Fibroblast of lung (primary cell): ENCODE measurements at places on chromosomes 12 and 14. TPM values are rescaled to one million over a fixed set of nuclear protein-coding genes. Genes with fewer than 3 reads are reported as not detected.

The AMN gene
- total RNA-seq = under 0.01 TPM in 2 replicates

The IKZF4 gene
- total RNA-seq = 0.51 and 2.0 TPM in 2 replicates

The PRDM4 gene
- 18.2 and 22.5 TPM in 2 replicates for total RNA-seq

The GLT1D1 gene
- under 0.01 TPM in 2 replicates for total RNA-seq

The TWF1 gene
- total RNA-seq = 140 and 167 TPM in 2 replicates

The SYCP3 gene
- 0.17 and 0.26 TPM in 2 replicates for total RNA-seq

The MAP3K9 gene
- under 0.01 and 0.17 TPM in 2 replicates for total RNA-seq

The DEGS2 gene
- under 0.01 and 0.26 TPM in 2 replicates for total RNA-seq

The CELA1 gene
- total RNA-seq = not detected in 2 replicates

The KRT72 gene
- not detected in 2 replicates for total RNA-seq

The COCH gene
- 0.33 and 0.51 TPM in 2 replicates for total RNA-seq

The SMCO2 gene
- 0.26 TPM in 1 of 2 replicates, not detected in the other for total RNA-seq

The DTX1 gene
- total RNA-seq = 0.26 TPM in 1 of 2 replicates, not detected in the other

The LRP1-AS gene
- not detected in 2 replicates for total RNA-seq

The MVK gene
- total RNA-seq = 10.0 and 22.1 TPM in 2 replicates

The PYM1 gene
- 28.5 and 38.6 TPM in 2 replicates for total RNA-seq

The KRT74 gene
- not detected in 2 replicates for total RNA-seq

The COQ6 gene
- 13.4 and 18.0 TPM in 2 replicates for total RNA-seq

The FLVCR2 gene
- total RNA-seq = 2.1 and 7.3 TPM in 2 replicates

The CD4 gene
- total RNA-seq = 14.4 and 27.2 TPM in 2 replicates

The CDK4 gene
- total RNA-seq = 183 and 257 TPM in 2 replicates

The GNG2 gene
- total RNA-seq = 19.0 and 21.5 TPM in 2 replicates

The CLEC9A gene
- total RNA-seq = not detected in 2 replicates

The SMCO3 gene
- 0.17 TPM in 1 of 2 replicates, not detected in the other for total RNA-seq

The CCDC177 gene
- total RNA-seq = not detected in 2 replicates

The TPPP2 gene
- total RNA-seq = not detected in 2 replicates

The OTOGL gene
- total RNA-seq = under 0.01 and 0.17 TPM in 2 replicates

The CCDC198 gene
- total RNA-seq = not detected in 2 replicates

The MMP14 gene
- 346 and 375 TPM in 2 replicates for total RNA-seq

The APOF gene
- total RNA-seq = not detected in 2 replicates

The MANSC4 gene
- 0.17 TPM in 1 of 2 replicates, not detected in the other for total RNA-seq

The C1QL4 gene
- 0.17 TPM in 1 of 2 replicates, not detected in the other for total RNA-seq

The ADAM21 gene
- 0.51 and 0.66 TPM in 2 replicates for total RNA-seq

The CEP128 gene
- 6.7 and 7.8 TPM in 2 replicates for total RNA-seq

The TAS2R46 gene
- 1.5 and 2.0 TPM in 2 replicates for total RNA-seq

The PLEKHG7 gene
- total RNA-seq = not detected in 2 replicates

The ASB2 gene
- total RNA-seq = 0.51 and 0.99 TPM in 2 replicates

The KCNJ8 gene
- total RNA-seq = 7.4 and 13.2 TPM in 2 replicates

The TMEM30B gene
- total RNA-seq = 0.51 and 0.83 TPM in 2 replicates

The HOXC9 gene
- 0.26 TPM in 1 of 2 replicates, not detected in the other for total RNA-seq

The LTB4R2 gene
- total RNA-seq = 1.3 and 1.8 TPM in 2 replicates

The HOXC6 gene
- total RNA-seq = 0.17 and 0.51 TPM in 2 replicates

The C14orf39 gene
- not detected in 2 replicates for total RNA-seq

The KRT3 gene
- total RNA-seq = not detected in 2 replicates

The TAS2R14 gene
- total RNA-seq = 2.1 and 2.6 TPM in 2 replicates

The CD69 gene
- not detected in 2 replicates for total RNA-seq

The AMDHD1 gene
- under 0.01 and 0.33 TPM in 2 replicates for total RNA-seq

The RDH5 gene
- 12.1 and 49.2 TPM in 2 replicates for total RNA-seq

The ARID2 gene
- 13.4 and 15.7 TPM in 2 replicates for total RNA-seq

The PNP gene
- total RNA-seq = 4.4 and 6.9 TPM in 2 replicates

The PDE3A gene
- 0.17 and 0.26 TPM in 2 replicates for total RNA-seq
